ENCODE measurements at places on chromosomes 13 and 19.

DNA sequence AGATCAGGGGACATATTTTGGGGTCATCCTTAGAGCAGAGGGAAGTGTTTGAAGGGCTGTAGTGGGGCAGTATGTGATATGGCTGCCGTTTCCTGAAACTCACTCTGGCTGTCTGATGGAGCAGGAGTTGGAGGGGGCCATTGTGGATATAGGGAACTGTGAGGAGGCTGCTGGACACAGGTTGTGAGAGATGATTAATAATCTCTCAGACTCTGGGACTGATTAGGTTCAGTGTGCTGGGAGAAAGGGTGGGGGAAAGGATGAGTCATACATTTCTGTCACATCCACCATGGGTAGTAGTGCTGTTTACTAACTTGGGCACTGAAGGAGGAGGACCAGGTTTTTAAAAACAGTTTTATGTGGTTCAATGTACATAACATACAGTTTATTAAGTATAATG is 4.8 kb downstream of the B3GLCT start:
- peak; percentile 50 for DNase-seq

DNA sequence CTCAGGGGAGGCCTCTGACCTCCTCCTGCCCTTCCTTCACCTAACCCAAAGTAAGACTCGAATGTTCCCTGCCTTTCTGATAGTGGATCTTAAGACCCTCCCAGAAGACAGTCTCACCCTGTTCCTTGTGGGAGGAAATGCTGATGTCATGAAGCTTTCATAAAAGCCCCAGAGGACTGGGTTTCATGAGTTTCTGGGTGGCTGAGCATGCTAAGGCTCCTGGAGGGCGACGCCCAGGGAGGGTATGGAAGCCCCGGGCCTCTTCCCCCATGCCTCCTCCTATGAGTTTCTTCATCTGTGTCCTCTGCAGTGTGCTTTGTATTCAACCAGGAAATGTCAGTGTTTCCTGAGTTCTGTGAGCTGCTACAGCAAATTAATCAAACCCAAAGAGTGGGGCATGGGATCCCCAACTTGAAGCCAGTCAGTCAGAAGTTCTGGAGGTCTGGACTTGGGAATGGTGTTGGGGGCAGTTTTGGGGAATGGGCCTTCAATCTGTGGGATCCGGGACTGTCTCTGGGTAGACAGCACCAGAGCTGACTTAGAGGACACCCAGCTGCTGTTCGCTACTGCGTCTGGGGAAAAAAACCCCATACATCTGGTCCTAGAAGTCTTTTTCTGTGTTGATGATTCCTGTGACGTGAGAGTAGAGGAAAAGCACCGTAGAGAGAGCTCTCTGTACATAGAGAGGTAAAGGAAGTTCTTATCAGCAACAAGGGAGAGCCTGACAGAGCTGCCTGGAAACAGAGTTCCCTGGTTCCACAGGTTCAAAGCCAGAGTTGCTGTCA is 2.0 kb upstream of the LILRB2 start:
- DNase-seq: no peak

DNA sequence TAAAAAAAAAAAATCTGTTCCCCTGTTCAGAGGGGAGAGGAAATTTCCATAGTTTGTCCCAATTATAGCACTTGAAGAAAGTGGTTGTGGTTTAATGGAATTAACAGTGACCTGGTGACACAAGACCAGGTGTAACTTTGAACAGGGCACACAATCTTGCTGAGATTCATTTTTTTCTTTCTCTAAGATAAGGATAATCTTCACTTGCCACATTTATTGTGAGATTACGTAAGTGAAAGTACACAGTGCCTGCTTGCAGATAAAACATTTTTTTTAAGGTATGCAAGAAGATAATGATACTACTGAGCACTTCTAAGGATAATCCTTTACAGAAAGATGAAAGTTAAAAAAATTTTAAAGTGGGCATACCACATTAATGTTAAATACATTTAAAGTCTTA is 448.1 kb downstream of the DIAPH3 start:
- DNase-seq: no peak

GRCh38 chr19:10836479-10837330 is 693 bp upstream of the TMED1 start:
- DNase-seq: peak; percentile 98

GRCh38 chr19:10544753-10545251 is 1.1 kb downstream of the ATG4D start:
- DNase-seq: no peak

DNA sequence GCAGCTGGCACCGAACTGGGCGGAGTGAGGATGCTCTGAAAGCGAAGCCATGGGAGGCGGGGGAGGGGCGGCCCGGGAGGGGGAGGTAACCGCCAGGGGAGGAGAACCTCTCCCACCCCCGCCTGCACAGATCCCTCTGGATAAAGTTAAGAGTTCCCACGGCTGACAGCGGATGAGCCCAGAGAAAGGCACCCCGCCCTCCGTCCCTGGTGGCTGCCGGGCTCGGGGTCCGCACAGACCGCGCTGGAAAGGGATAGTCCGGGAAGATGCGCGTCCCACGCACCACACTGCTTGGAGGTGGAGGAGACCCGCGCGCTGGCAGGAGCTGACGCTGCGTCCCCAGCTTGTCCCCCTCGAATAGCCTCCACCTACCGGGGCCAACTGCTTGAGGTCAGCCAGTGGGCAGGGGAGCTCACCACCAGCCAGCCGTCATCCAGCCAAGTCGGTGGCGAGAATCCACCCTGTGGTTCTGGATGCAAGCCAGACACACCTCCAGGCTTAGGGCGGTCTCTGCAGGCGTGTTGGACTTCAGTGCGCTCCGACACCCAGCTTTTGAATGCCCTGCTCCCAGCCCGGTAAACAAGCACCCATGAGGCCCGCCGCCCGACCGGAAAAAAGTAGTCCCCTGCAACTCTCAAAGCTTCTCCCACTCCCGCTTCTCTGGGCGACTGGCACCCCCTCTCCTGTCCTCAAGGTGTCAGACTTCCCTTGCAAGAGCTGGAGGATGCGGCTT is at the start of gene TRPC4:
Gene TRPC4 (minus strand): TSS at position 17 of the 733 bp plus-strand sequence. CDS start 86,439 bp downstream, outside the sequence.
- peak; percentile 72 for DNase-seq

DNA sequence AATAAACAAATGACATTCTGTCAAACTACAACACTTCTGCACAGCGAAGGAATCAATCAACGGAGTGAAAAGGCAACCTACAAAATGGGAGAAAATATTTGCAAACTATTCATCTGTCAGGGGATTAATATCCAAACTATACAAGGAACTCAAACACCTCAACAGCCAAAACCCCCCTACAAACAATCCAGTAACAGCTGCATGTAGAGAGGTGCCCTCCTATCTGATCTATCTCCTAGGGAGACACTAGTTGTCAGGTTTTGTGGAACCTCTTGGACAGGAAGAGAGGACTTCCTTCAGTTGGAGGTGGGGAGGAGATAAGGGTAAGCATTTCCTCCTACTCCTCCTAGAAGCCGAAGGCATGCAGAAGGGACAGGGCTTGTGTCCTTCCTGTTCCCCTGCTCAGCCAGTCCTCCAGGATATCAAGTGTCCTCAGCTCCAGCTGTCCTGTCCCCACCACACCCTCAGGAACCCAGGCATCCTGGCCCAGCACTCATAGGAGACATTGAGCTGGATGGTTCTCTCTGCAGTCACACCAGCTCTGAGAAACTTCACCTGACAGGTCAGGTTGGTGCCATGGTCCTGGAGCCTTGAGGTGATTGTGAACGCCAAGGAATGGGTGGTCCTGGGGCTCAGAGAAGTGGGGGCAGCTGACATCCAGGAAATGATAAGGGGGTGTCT is 9.8 kb upstream of the SIGLEC8 start:
- DNase-seq: no peak

DNA sequence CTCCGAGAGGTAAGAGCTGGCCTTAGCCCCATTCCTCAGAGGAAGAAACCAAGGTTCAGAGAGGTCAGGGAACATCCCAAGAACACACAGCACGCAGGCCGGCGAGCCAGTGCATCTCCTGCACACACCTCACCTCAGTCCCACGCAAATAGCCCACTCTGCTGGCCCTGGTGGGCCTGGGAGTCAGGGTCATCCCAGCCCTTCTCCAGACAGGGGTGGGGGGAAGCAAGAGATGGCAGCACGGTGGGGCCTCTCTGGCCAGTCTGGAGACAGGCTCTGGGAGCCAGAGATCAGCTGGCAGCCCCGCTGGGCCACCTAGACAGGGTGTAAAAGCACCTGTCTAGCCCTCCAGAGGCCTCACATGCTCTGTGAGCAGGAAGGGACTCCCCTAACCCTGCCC is 26.8 kb downstream of the TUBA3C start:
- no peak for DNase-seq

GRCh38 chr13:49183672-49184325 is 36.3 kb upstream of the MLNR start:
- DNase-seq: no peak

DNA sequence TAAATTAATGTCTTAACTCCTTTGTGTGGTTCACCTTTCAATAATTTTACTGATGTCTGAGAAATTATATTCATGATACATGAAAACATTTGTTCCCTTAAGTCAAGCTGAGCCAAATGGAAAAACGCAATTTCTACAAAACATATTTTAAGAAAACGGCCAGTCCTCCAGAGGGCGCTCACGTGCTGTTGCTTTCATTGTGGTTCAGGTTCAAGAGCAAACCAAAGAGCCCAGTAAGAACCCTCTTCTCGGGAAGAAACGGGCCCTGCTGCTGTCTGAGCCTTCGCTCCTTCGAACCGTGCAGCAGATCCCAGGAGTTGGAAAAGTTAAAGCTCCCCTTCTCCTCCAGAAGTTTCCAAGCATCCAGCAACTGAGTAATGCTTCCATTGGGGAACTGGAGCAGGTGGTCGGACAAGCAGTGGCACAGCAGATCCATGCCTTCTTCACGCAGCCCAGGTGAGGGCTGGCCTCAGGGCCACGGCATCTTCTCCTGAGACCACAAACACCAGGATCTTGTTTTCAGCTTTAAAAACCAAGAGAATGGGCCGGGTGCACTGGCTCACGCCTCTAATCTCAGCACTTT is 4.3 kb downstream of the FAAP24 start:
- DNase-seq: peak; percentile 68

GRCh38 chr19:38283271-38283670 is 18.9 kb downstream of the SPINT2 start:
- no peak for DNase-seq

DNA sequence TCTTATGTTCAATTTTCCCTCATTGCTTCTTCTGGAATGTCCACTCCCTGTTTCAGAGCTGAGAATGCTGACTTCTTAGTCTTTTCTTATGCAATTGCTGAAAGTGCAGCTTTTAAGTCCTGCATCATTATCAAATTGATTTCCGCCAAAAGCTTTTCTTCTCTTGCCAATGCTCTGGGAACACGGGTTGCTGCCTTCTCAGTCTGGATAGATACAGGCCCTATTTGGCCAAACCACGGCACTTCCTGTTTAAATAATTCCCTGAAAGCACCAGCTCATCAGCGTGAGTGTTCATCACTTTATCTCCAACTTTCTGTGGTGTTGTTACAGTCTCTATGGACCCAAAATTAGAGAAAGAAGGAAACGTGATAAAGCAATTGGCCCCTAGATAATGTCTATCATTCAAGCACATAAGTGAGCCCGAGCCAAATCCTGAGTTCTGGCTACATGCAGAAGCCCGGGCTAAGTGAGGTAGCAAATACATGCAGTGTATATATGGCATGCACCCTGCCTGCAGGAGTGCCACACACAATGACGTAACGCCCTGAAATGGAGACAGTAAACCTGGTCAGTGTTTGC is 85.7 kb downstream of the CYSLTR2 start:
- DNase-seq: no peak

- DNase-seq: no peak
Measured at GRCh38 chr19:8088752-8089663, 36.4 kb downstream of the CCL25 start.

DNA sequence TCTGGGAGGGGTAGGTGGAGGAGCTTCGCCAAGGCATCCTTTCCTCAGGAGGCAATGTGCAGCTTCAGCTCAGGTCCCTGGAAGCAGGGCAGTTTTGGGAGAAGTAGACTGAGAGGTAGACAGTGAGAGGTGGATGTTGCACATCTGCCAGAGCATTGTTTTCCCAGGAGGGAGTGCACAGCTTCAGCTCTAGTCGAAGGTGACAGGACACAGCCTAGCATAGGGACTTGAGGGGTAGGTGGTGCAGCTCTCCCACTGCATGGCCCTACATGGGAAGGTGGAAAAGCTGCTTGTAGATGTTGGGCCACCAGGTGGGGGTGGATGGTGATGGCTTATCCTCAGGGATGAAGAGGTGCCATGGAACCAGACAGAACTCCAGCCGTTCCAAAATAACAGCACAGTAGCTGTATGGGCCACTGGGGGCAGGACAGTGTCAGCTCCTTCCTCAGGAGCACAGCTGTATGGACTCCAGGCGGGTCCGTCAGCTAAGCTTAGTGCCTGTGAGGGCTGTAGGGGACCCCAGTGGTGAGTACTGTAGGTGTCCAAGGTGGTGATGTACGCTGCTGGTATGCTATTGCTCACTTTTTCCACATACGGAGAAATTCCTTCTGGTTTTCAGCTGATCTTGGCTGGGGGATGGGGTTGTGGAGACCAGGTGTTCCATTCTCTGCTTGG is 17.4 kb upstream of the ZNF543 start:
- DNase-seq: no peak

DNA sequence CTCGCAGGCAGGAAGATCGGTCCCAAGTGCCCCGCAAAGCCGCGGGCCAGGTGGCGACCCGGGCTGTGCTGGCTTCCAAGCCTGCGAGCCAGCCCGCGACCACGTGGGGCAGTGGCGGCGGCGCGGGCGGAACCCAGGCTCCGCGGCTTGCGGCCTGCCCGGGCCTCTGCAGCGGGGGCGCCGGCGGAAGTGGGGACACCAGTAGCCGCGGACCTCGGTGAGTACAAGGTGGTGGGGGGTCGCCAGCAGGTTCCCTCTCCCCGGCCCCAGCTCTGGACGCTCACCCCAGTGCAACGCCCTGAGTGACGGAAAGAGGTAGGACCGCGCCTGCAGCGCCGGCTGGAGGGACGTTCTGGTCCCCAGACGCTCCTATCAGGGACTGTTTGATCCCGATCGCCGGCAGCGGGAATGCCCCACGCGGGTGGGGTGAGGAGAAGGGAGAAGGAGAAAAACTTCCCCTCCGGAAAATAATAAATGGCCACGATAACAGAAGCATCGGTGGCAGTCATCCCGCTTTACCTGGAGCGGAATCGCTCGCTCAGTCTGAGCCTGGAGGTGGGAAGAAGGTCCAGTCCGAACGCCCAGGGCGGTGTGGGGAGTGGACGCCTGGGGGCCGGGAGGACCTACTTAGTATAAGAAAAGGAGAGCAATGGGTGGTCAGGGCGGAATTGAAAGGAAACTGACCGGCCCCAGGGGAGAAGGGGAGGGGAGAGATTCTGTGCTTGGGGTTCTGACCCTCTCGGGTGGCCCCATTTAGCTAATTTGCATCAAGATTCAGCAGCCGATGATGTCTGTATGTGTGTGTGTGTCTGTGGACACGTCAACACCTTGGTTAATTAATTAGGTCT is at the start of gene GEMIN7:
Gene GEMIN7 (plus strand): TSS at position 198 of the 848 bp plus-strand sequence. CDS start 10,855 bp downstream, outside the sequence.
- DNase-seq: peak; percentile 77

GRCh38 chr13:64782466-64782865 is 2447.7 kb downstream of the PCDH9 start:
- peak; percentile 10 for DNase-seq
